ENCODE measurements at places on chromosomes 6 and 20.

GRCh38 chr6:47420394-47421371 lies 56.9 kb upstream of the CD2AP start:
- no peak for DNase-seq

DNA sequence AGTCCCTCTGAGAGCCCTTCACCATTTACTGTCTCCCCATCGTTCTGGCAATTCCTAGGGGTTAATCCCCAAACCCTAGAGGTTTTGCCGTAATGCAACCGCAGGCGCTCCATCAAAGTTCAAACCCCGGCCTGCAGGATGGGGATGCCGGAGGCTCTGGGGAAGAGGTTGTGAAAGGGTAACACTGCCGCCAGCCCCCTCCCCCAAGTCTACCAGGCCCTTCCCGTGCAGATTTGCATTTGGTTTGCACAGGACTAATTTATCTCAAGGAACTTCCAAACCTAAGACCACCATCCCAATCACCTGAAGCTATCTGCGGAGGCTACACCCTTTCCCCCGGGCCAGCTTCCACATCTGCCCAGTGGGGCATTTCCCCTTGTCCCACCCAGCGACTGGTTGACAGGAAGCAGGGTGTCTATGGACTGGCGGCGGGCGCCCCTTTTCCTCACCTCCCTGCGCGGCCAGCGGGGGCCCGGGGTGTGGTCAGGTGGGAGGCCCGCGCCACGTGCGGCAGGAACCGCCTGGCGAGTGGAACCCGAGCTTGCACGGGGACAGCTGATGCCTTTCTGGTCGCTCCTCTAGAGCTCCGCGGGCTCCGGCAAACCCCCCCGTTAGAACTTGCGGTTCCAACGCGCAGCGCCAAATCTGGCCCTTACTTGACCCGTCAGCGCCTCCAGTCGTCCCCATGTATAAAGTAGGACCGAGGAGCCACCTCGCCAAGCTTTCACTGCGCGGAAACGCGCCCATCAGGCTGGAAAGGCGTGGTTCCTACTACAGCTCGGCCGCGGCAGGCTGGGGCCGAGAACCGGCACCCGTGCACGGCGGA lies 9.4 kb upstream of the SLC4A11 start:
- no peak for DNase-seq

DNA sequence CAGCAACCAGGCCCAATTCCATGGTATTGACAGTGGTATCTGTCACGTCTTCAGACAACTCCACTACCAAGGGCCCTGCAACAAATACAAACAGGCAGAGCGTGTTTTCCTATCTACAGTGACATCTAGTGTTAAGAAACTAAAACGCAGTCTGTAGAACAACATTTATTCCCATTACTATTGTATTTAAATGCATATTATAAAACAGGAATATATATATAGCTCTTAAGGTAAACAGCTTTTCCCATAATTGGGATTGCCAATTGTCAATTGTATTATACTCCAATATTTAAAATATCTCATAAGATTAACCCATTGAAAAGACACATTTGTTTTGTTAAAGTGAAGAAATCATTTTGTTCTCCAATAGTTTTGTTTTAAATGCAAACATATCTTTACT lies 97.2 kb downstream of the KIF16B start:
- DNase-seq: no peak

DNA sequence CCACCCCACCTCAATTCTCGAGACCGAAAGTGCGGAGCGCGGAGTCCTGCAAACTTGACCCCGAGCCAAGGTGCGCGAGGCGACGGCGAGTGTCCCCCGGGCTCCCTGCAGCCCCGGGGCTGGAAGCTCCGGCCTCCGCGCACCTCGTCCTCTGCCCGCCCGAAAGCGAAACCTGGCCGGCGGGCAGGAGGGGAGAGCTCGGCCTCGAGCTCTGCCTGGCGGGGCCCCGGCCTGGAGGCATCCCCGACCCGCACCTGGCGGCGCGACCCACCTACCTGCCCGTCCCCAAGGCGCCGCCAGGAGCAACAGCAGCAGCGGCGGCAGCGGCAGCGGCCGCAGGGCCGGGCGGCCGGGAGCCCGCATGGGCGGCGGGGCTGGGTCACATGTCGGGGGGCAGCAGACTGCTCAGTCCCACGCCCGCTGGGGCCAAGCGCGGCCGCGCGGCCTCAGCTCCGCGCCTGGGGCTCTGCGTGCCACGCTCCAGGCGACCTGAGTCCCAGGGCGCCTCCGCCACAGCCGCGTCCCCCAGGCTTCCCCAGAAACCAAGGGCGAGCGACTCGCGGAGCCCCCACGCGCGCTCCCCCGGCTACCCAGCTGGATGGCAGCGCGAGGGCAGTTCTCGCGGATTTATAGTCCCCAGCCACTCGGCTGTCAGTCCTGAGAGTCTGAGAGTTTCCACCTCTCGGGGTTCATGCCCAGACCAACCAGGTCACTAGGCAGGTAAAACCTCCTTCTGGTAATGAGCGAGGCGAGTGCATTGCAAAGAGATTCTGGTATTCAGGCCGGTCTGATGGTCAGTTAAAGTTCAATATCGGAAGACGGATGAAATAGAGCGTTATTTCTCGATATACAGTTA lies at the start of gene IL20RA:
Gene IL20RA, minus strand, starts transcription at position 600 of the 856 bp plus-strand sequence. Its CDS starts 237 bp downstream, at position 363.
- DNase-seq: no peak

DNA sequence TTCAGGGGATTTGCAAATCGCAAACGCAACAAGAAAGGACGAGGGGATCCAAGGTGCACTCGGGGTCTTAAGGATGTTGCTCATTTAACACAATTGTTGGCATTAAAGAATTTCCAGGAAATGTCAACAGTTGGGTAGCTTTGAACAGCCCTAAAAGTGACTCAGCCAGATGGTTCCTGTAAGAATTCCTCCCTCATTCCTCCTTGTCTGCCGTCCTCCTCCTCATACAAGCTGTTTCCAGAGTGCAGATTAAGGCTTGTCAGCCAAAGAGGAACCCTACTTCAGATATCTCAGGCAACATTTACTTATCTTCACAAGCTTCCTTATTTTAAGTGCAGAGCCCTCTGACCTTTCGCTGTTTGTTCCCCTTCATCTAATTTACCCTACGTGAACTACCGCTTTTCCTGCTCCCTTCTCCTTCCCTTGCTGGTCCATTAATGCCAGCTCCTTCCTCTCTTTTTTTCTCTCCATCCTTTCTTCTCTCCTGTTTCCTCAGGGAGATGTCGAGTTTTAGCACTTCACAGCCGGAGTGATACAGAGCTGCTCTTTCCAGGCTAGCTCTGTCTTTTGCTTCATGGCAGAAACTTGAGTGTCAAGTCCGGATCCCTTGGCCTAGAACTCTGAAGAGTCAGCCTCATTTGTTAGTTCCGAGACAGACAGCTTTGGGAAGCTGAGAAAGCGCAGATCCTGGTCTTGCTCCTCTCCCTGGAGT lies 26.1 kb upstream of the TBC1D7 start:
- DNase-seq: no peak

All from AG09319 (cell line).